Progenitor cell of endocrine pancreas (in vitro differentiated cells): ENCODE measurements at places on chromosomes 2 and 18. TPM values are rescaled to one million over a fixed set of nuclear protein-coding genes. Genes with fewer than 3 reads are reported as not detected.

- no peak overlapping the region for H3K27ac ChIP-seq
- DNase-seq = no peak
- no peak overlapping the region for H3K4me3 ChIP-seq
Measured at GRCh38 chr18:28469946-28470345, 293.0 kb upstream of the CDH2 start.

DNA sequence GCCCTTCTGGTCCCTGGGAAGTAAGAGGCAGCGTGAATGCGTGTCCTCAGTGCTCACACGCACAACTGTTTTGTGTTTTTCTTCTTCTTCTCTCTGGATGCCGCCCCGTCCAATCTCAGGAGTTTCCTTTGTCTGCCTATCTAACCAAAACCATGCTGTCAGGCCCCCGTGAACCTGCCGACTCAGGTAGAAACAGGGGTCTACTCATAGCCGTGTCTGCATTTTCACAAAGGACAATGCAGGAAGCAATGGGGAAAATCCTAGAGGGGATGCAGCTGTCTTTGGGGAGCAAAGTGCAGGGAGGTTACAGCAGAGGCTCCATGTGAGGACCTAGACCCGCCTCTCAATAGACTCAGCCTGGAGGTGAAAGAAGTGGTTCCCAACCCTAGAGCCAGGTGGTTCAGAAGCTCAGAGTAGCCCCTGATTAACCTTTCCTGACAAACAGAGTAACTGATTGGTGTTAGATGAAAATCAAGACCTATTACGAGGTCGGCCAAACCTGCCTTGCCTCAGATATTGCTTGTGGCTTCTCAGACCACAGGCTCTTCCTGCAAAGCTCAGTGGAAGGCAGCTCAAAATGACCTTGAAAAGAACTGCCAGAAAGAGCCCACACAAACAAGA lies 49.3 kb downstream of the CD226 start:
- no peaks in the 10 kb centered on the region for H3K27me3 ChIP-seq
- no peak for DNase-seq
- no peak overlapping the region for H3K4me3 ChIP-seq
- no peaks in the 10 kb centered on the region for H3K36me3 ChIP-seq
- no peaks in the 10 kb centered on the region for H3K4me1 ChIP-seq
- no peak overlapping the region for H3K27ac ChIP-seq

CCDC141 gene
- 14.8 and 18.1 TPM in 2 replicates for total RNA-seq

DNA sequence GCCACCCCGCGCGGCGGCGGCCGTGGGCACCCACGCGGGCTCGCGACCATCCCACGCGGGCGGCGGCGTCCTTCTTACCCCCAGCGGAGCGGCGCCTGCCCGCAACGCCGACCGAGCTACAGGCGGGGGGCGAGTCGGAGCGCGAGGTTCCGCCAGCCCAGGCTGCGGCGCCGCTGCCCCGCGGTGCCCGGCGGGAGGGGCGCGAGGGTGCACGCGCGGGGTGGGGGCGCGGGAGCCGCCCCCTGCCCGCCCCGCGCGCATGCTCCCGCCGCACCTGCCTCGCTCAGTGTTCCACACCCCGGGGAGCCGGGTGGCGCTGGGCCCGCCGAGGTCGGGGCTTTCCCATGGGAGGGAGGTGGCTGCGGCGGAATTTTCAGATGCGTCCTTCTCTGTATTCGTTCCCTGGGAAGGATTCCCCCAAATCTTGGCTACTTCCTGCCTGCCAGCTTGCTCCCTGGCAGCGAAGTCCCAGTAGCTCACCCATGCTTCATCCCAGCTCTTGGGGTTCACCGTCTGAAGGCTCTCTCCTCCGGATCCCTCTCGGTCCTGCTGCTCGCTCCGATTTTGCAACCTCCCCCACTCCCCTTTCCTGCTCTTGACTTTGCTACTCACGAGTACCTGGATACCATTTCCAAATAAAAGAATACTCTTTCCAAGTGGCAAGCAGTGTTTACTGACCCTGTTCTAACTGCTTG lies at the start of gene L3MBTL4:
TSS of gene L3MBTL4 (minus strand) at position 189 of the 695 bp plus-strand sequence. CDS start 103,286 bp downstream, outside the sequence.
- peaks cover 36% of the 10 kb centered on the region for H3K27me3 ChIP-seq
- no peaks in the 10 kb centered on the region for H3K36me3 ChIP-seq
- peak within 1 kb of the TSS; percentile 92 for H3K4me3 ChIP-seq
- DNase-seq = peak; percentile 44

GRCh38 chr2:172308253-172308935 lies 119.0 kb upstream of the ITGA6 start:
- H3K36me3 ChIP-seq = no peaks in the 10 kb centered on the region
- H3K27me3 ChIP-seq = peaks cover 7% of the 10 kb centered on the region
- H3K4me3 ChIP-seq = no peak overlapping the region
- no peaks in the 10 kb centered on the region for H3K4me1 ChIP-seq
- DNase-seq = no peak

DNA sequence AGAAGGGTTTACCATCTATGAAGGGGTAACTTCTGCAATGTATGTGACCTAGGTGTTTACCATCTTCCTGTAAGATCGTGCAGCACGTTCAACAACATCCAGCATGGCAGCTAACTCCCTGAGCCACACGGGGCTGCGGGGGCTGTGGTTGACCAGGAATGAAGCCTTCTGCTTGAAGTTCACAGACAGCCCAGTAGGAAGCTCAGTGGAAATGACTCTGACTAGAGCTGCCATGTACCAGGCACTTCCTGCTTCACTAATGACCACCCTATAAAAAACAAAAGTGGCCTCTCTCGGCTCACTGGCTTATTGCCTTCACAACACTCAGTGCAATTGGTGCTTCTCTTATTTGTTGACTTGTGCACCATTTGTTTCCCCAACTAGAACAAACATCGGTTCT lies 99.7 kb upstream of the SMAD7 start:
- H3K4me3 ChIP-seq = no peak overlapping the region
- no peak overlapping the region for H3K27ac ChIP-seq
- H3K27me3 ChIP-seq = no peaks in the 10 kb centered on the region
- no peak for DNase-seq
- peaks cover 1% of the 10 kb centered on the region for H3K36me3 ChIP-seq
- H3K4me1 ChIP-seq = peaks cover under 1% of the 10 kb centered on the region

DNA sequence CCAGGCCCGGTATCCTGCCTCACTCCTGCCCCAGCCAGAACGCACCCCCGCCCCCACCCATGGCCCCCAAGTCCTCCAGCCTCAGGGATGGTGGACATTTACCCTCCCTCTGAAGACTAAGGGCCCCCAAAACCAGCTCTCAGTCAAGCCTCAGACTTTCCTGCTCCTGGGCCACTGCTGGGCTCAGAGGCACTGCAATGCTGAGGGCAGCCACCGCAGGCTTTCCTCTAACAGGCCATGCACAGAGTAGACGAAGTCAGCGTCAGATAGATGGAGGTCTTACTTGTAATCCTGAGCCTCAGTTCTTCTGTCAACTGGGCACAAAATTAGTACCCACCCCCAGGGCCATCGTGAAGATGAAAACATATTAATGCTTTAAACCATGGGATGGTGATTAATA lies 92.6 kb downstream of the TTC32 start:
- no peaks in the 10 kb centered on the region for H3K36me3 ChIP-seq
- no peak overlapping the region for H3K27ac ChIP-seq
- DNase-seq = no peak
- no peak overlapping the region for H3K4me3 ChIP-seq

- H3K4me3 ChIP-seq = no peak overlapping the region
- H3K4me1 ChIP-seq = no peaks in the 10 kb centered on the region
- H3K27me3 ChIP-seq = no peaks in the 10 kb centered on the region
- DNase-seq = no peak
Measured at GRCh38 chr2:178163395-178163794, 30.9 kb upstream of the OSBPL6 start.

DNA sequence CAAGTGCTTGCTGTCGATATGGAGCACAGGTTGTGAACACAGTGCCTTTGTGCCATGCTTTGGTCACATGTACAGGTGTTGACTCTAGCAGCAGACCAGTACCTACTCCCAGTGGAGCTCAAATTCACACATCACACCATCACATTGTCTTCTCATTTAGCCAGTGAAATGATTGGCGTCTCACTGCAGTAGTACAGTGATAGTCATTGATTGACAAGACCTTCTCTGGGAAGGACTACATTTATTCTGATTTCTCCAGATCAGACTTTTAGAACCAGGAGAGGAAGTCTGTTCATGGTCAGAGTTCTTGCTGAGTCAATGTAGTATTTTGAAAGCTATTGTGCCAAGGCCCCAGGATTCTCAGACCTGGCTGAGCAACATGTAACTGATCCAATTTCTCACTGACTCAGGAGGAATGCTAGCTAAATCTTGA lies 75.2 kb downstream of the FMNL2 start:
- no peak overlapping the region for H3K4me3 ChIP-seq
- DNase-seq = no peak
- H3K27ac ChIP-seq = peak overlapping the region; percentile 47
- H3K36me3 ChIP-seq = no peaks in the 10 kb centered on the region

TRAPPC12 gene
- total RNA-seq = 112 and 121 TPM in 2 replicates

CDK15 gene
- total RNA-seq = 0.07 TPM in 1 of 2 replicates, not detected in the other

NEUROD1 gene
- 28.6 and 33.3 TPM in 2 replicates for total RNA-seq

DNA sequence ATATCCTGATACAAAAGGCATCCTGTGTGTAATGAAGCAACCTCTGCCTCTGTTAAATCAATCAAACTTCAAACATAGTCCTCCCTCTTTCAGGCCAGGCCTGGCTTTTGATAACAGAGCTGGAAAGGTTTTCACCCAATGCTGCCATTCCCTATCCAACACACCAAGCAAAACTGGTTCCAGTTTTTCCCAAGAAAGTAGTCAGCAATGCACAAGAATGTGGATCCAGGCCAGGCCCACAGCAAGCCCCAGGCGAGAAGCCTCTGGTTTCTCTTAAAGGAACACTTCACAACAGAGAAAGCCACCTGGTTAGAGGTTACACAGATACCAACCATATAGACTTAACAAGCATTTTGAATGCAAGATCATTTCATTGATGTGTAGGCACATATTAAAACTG lies 49.2 kb upstream of the CCDC150 start:
- H3K27ac ChIP-seq = peak overlapping the region; percentile 18
- peaks cover 13% of the 10 kb centered on the region for H3K27me3 ChIP-seq
- H3K36me3 ChIP-seq = no peaks in the 10 kb centered on the region
- peaks cover 26% of the 10 kb centered on the region for H3K4me1 ChIP-seq
- H3K4me3 ChIP-seq = peak overlapping the region; percentile 25

DNA sequence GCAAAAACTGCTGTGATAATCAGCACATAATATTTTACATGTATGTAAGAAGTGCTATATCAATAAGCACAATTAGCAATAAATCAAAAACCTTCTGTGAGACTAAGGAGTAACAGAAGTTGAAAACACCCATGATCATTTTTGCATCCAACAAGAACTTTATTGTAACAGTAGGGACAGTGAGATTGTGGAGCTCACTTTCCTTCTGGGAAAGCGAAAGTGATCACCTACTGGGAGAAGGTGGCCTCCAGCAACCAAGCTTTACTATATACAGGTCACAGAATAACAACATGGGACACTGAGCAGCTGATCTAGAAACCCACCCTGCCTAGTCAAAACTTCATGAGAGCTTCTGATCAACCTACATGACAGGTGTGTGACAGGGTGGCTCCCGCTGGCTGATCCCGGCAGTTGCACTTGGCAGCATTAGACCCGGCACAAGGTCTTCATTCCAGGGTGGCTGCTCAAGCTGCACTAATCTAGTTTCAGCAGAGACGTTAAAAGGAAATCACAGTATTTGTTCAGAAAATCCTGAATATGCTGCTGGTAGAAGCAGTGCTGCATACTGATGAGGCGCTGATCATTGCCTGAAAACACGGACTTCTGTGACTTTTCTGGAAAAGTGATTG lies 63.5 kb upstream of the ARL5A start:
- H3K4me1 ChIP-seq = peaks cover 2% of the 10 kb centered on the region
- no peak overlapping the region for H3K27ac ChIP-seq
- H3K4me3 ChIP-seq = no peak overlapping the region
- DNase-seq = no peak

DNA sequence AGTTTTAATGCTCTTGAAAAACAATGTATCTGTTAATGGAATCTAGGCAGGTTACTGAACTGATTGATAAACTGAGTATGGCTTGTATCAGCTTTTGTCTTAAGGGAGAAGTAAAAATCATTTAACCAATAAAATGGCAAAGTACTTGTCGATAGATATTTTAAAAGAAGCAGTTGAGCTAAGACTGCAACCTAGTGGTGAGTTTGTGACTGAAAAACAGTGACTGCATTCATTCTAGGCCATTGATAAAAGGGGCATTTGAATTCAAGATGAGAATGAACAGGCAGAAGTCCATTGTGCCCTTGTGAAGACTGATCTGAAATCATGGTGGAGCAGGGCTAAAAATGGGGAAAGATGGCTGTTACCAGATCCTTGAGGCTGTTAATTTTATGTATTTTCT lies 59.4 kb upstream of the MSTN start:
- peaks cover 5% of the 10 kb centered on the region for H3K4me1 ChIP-seq
- H3K27ac ChIP-seq = no peak overlapping the region
- no peak overlapping the region for H3K4me3 ChIP-seq
- no peaks in the 10 kb centered on the region for H3K27me3 ChIP-seq

- no peak overlapping the region for H3K4me3 ChIP-seq
- no peaks in the 10 kb centered on the region for H3K27me3 ChIP-seq
- H3K4me1 ChIP-seq = no peaks in the 10 kb centered on the region
- H3K36me3 ChIP-seq = no peaks in the 10 kb centered on the region
- H3K27ac ChIP-seq = no peak overlapping the region
Measured at GRCh38 chr2:125373293-125373692, 1282.7 kb upstream of the GYPC start.

AMER3 gene
- total RNA-seq = 6.4 and 7.0 TPM in 2 replicates

HOXD13 gene
- total RNA-seq = not detected in 2 replicates

SLC11A1 gene
- 0.33 and 0.34 TPM in 2 replicates for total RNA-seq

GRCh38 chr18:49519101-49519971 lies 32.3 kb upstream of the C18orf32 start:
- H3K4me1 ChIP-seq = peaks cover 13% of the 10 kb centered on the region
- no peaks in the 10 kb centered on the region for H3K36me3 ChIP-seq
- no peak for DNase-seq
- H3K27me3 ChIP-seq = no peaks in the 10 kb centered on the region
- H3K4me3 ChIP-seq = no peak overlapping the region

CCDC85A gene
- 1.1 TPM in 2 replicates for total RNA-seq

- peaks cover 33% of the 10 kb centered on the region for H3K27me3 ChIP-seq
- H3K36me3 ChIP-seq = no peaks in the 10 kb centered on the region
- no peak for DNase-seq
- peaks cover 3% of the 10 kb centered on the region for H3K4me1 ChIP-seq
- H3K4me3 ChIP-seq = no peak overlapping the region
Measured at GRCh38 chr18:57346876-57347275, 5.5 kb upstream of the ST8SIA3 start.

NAT8 gene
- total RNA-seq = not detected in 2 replicates

DNA sequence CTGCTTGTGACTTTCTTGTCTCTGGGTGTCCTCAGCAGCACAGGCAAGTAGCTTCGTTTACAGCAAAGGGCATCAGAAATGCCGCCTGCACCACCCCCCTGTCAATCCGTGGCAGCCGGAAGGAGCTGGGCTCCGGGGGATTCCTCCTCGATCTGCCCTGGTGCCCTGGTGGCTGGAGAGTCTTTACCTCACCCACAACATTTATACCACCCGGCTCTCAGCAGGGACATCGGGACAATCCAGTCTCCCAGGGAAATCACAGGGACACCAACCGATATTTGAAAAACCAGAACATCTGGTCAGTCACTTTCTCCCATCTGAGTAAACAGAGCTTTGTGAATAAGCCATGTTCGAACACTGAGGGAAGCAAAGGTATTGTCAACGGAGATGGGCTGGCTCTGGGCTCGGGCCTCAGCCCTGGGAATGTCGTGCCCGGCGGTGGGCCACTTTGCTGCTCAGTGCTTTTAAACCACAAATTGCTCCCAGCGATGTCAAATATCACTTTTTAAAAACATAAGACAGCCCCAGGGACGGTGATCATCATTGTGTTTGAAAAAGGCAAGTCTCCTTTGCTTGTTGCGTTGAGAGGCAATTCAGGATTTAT lies 210.0 kb upstream of the SALL3 start:
- peaks cover 34% of the 10 kb centered on the region for H3K4me1 ChIP-seq
- peak overlapping the region; percentile 33 for H3K4me3 ChIP-seq
- H3K36me3 ChIP-seq = no peaks in the 10 kb centered on the region

GRCh38 chr18:48542513-48543181 lies 3.8 kb downstream of the CTIF start:
- no peaks in the 10 kb centered on the region for H3K36me3 ChIP-seq
- DNase-seq = no peak
- H3K27ac ChIP-seq = peak overlapping the region; percentile 10
- peaks cover 29% of the 10 kb centered on the region for H3K27me3 ChIP-seq
- H3K4me1 ChIP-seq = peaks cover 29% of the 10 kb centered on the region
